Upper lobe of left lung (tissue), 6 donors: ENCODE measurements at places on chromosomes 12 and 14. TPM values are rescaled to one million over a fixed set of nuclear protein-coding genes. Genes with fewer than 3 reads are reported as not detected.

GRCh38 chr12:47576289-47576945, 129.4 kb downstream of the RPAP3 start:
- no peaks in the 10 kb centered on the region for H3K36me3 ChIP-seq
- H3K4me1 ChIP-seq: no peaks in the 10 kb centered on the region
- no peak overlapping the region for H3K4me3 ChIP-seq
- H3K27me3 ChIP-seq: no peaks in the 10 kb centered on the region
- no peak for DNase-seq

DNA sequence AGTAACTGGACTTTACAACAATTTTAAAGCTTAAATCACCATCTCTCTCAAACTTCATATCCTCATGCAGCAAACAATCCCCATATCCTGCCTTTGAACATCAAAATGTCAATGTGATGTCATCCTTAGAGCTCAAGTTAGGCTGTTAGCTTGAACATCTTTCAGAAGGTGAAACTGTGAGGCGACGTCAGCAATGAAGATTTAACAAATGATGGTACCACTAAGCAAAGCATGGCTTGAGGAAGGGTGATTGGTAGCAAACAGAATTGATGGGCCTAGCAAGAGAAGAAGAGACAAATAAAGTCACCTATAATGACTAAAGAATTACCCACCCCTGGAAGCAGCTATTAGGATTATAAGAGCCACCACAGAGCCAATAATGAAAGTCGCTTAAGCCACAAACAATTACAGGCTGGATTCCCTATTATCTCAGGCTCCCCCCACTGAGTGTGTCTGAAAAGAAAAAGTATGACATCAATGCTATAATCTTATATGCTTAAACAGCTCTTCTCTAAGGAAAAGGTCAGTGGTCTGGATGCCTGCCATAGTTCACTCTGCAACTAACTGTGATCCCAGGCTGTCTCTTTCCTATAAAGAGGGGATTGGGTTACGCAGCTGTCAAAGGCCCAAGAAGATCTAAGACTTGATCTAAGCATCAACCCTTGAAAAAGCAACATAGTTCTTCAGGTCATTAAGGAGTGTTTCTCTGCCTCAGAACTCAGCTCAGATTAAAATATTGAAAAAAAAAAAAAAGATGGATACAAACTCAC, 18.1 kb downstream of the EGLN3 start:
- peaks cover 3% of the 10 kb centered on the region for H3K36me3 ChIP-seq
- no peaks in the 10 kb centered on the region for H3K27me3 ChIP-seq
- no peak overlapping the region for H3K4me3 ChIP-seq
- no peak for DNase-seq
- H3K27ac ChIP-seq: no peak overlapping the region

- no peak overlapping the region for H3K27ac ChIP-seq
- no peaks in the 10 kb centered on the region for H3K27me3 ChIP-seq
- no peak overlapping the region for H3K4me3 ChIP-seq
- no peaks in the 10 kb centered on the region for H3K36me3 ChIP-seq
These were observed 7.9 kb downstream of the HMGA2 start for GRCh38 chr12:65832217-65832616.

DNA sequence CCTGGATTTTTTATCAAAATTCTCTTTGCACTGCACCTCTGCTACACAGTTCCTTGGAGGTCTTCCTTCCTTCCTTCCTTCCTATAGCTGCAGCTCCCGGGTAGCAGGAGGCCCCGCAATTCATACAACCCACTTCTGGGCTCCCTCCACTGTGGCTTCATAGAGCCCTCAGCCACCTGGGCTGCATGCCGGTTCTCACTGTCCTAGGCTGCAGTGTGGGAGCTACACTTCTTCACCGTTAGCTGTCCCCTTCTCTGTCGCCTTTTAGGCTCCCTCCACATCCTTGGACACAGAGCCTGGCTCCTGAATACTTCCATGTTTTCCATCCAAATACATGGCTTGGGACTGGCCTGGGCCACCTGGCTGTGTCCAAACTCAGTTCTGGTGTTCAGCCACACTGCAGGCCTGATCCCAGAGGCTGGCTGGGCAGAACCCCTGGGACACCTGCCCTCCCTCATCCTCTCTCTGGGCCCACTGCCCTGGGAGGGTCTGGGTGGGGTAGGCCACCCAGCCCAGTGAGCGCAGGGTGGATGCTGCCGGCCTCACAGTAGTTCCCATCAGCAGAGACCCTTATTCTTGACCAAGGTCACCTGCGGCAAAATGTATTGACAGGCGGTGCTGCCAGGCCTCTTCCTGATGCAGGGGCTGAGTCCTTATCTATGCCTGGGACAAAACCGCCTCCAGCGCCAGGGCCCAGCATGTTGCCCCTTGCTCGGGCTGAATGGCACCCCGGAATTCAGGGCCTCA, 1.7 kb downstream of the SERPINA10 start:
- no peaks in the 10 kb centered on the region for H3K4me1 ChIP-seq
- H3K36me3 ChIP-seq: no peaks in the 10 kb centered on the region
- DNase-seq: peak; percentile 36

DNA sequence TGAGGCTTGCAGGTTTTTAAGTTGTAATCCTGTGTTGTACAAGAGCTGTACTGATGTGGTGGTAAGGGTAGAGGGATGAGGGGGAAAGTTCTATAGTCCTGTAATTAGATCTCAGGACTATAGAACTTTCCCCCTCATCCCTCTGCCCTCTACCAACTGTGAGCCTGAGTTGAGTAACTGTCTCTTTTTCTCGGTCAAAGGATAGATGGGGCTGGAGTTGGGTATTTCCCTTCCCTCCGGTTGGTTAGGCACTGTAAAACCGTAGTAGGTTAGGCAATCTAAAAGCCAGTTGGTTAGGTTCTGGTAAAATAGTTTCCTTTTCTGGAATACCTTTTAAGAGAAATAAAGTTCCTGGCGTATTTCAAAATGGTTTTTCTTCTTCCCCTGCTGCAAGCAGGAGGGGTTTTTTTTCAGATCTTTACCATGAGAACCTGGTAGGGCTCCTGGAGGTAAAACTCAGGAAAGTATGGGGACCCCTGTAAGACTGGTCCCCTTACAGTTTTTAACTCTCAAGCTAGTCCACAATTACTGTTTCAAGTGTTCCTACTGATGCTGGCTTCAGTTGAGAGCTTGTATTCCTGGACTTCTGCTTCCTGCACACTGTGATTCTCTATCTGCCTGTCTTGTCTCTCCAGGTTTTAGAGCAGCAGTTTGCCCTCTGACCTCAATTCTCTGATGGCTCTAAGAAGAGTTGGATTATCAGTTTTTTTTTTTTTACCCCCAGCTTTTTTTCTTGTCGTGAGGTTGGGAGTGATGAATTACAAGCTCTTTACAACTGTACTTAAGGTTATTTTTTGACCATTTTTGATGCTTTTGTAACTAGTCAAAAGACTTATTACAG, 58.7 kb downstream of the FUT8 start:
- H3K4me3 ChIP-seq: no peak overlapping the region
- H3K27me3 ChIP-seq: no peaks in the 10 kb centered on the region
- no peaks in the 10 kb centered on the region for H3K36me3 ChIP-seq
- DNase-seq: no peak

- H3K27ac ChIP-seq: peak overlapping the region; percentile 86
- H3K27me3 ChIP-seq: no peaks in the 10 kb centered on the region
- no peak overlapping the region for H3K4me3 ChIP-seq
- no peak for DNase-seq
These were observed 55.2 kb upstream of the RIN3 start for GRCh38 chr14:92458136-92459029.

GRCh38 chr12:112841906-112842305, 50.4 kb downstream of the RPH3A start:
- H3K27me3 ChIP-seq: no peaks in the 10 kb centered on the region
- H3K4me3 ChIP-seq: no peak overlapping the region
- H3K27ac ChIP-seq: no peak overlapping the region
- H3K4me1 ChIP-seq: no peaks in the 10 kb centered on the region
- H3K36me3 ChIP-seq: no peaks in the 10 kb centered on the region

DNA sequence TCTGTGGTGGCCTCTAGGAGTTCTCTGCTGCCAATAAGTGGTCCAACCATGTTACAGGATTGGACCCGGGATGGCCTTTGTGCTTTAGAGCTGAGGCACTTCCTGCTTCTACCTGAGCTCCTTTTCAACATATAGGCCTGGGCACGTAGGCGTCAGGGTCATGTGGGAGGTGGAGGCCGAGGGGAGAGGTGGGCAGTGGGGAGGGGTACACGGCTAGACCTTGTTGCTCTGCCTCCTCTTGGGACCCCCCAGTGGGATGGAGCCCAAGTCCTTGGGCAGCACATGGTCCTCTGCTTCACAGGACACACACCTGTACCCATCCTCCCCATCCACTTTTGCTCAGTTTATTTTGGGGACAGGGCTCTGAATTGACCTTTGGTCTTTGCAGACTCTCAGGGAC, 7.4 kb downstream of the RBP5 start:
- no peak overlapping the region for H3K4me3 ChIP-seq
- H3K27me3 ChIP-seq: no peaks in the 10 kb centered on the region
- peaks cover 5% of the 10 kb centered on the region for H3K4me1 ChIP-seq
- no peak overlapping the region for H3K27ac ChIP-seq
- H3K36me3 ChIP-seq: peaks cover 7% of the 10 kb centered on the region

- H3K27me3 ChIP-seq: no peaks in the 10 kb centered on the region
- no peak overlapping the region for H3K27ac ChIP-seq
- no peak for DNase-seq
- no peaks in the 10 kb centered on the region for H3K36me3 ChIP-seq
- no peaks in the 10 kb centered on the region for H3K4me1 ChIP-seq
These were observed 61.4 kb upstream of the PCED1B start for GRCh38 chr12:47017901-47018475.

GRCh38 chr12:53051058-53051880, 1.4 kb downstream of the TNS2 start:
- no peaks in the 10 kb centered on the region for H3K27me3 ChIP-seq
- H3K27ac ChIP-seq: peak overlapping the region; percentile 99
- H3K36me3 ChIP-seq: peaks cover 11% of the 10 kb centered on the region
- peaks cover 48% of the 10 kb centered on the region for H3K4me1 ChIP-seq

The TSPAN19 gene
- total RNA-seq: 0.76 TPM

The STAC3 gene
- 10.5 TPM for total RNA-seq

The KRT2 gene
- not detected for total RNA-seq
